Esophagus muscularis mucosa (tissue), 4 donors: ENCODE measurements at places on chromosomes 13 and 19. TPM values are rescaled to one million over a fixed set of nuclear protein-coding genes. Genes with fewer than 3 reads are reported as not detected.

DNA sequence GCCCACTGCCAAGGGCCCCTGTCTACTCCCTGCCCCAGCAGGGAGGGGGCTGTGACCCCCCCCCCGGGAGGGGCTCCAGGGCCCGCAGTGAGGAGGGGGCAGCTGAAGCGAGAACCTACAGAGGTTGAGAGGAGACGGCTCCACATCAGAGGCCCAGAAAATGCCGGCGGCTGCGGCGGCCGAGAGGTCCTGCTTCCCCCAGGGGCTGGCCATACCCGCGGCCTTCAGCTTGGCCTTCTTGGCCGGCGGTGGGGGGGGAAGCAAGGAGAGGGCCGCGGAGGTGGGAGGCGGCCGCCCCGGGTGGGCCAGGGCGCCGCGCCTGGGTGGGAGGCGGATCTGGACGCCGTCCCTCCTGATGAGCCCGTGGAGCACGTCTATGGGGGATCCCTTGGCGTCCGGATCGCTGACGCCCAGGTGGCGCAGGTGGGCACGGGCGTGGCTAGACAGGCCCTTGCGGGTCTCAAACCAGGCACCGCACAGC, 9.2 kb upstream of the AKAP8L start:
- peaks cover 47% of the 10 kb centered on the region for H3K4me1 ChIP-seq
- H3K27ac ChIP-seq, result no peak overlapping the region
- H3K4me3 ChIP-seq, result no peak overlapping the region
- H3K27me3 ChIP-seq, result no peaks in the 10 kb centered on the region
- DNase-seq, result no peak

DNA sequence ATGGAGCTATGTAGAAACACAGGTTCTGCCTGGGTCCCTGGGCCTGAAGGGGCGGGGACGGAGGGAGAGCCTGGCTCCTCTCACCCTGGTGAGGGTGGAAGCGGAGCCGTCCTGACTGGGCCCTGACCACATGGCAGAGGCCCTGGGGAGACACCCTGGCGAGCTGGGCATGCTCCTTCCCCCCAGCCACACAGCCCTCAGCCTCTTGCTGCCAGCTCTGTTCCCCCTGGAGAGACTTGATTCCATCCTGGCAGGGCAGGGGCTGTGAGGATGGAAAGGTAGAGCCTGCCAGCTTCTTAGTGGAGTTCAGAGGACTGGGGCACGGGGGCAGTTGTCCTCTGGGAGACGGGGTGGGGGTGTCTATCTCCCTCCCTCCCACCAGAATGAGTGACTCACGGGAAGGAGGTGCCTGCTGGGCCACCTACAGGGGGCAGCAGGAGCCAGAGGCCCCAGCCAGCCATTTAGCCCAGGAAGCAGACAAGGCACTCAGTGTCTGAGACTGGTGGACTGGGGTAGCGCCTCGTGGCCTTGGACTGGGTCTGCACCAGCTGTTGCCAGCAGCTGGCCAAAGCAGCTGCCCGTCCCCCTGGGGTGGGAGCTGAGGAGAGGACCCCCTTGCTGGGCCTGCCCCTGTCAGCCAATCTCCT, 22.8 kb upstream of the RNF17 start:
- H3K27ac ChIP-seq, result no peak overlapping the region
- H3K36me3 ChIP-seq, result no peaks in the 10 kb centered on the region
- peaks cover 39% of the 10 kb centered on the region for H3K27me3 ChIP-seq
- no peak overlapping the region for H3K4me3 ChIP-seq
- H3K4me1 ChIP-seq, result no peaks in the 10 kb centered on the region

FFAR1 gene
- not detected for total RNA-seq

- no peaks in the 10 kb centered on the region for H3K36me3 ChIP-seq
- no peak overlapping the region for H3K4me3 ChIP-seq
- no peaks in the 10 kb centered on the region for H3K27me3 ChIP-seq
- H3K4me1 ChIP-seq, result peaks cover 4% of the 10 kb centered on the region
- no peak for DNase-seq
Measured at GRCh38 chr19:13742756-13743155, 21.6 kb upstream of the MRI1 start.

GRCh38 chr13:42054798-42055499, 6.5 kb downstream of the DGKH start:
- H3K4me1 ChIP-seq, result peaks cover 12% of the 10 kb centered on the region
- H3K27me3 ChIP-seq, result no peaks in the 10 kb centered on the region
- no peak overlapping the region for H3K27ac ChIP-seq
- DNase-seq, result no peak

ARHGAP33 gene
- 5.2 TPM for total RNA-seq

MBD3L2 gene
- total RNA-seq, result not detected

GRCh38 chr19:43433689-43434088, 19.0 kb downstream of the TEX101 start:
- peaks cover 6% of the 10 kb centered on the region for H3K27me3 ChIP-seq
- H3K27ac ChIP-seq, result no peak overlapping the region

- DNase-seq, result no peak
- H3K4me1 ChIP-seq, result no peaks in the 10 kb centered on the region
- H3K27ac ChIP-seq, result no peak overlapping the region
- no peaks in the 10 kb centered on the region for H3K36me3 ChIP-seq
- H3K4me3 ChIP-seq, result no peak overlapping the region
- H3K27me3 ChIP-seq, result no peaks in the 10 kb centered on the region
Measured at GRCh38 chr13:66492479-66492878, 737.7 kb downstream of the PCDH9 start.

DNA sequence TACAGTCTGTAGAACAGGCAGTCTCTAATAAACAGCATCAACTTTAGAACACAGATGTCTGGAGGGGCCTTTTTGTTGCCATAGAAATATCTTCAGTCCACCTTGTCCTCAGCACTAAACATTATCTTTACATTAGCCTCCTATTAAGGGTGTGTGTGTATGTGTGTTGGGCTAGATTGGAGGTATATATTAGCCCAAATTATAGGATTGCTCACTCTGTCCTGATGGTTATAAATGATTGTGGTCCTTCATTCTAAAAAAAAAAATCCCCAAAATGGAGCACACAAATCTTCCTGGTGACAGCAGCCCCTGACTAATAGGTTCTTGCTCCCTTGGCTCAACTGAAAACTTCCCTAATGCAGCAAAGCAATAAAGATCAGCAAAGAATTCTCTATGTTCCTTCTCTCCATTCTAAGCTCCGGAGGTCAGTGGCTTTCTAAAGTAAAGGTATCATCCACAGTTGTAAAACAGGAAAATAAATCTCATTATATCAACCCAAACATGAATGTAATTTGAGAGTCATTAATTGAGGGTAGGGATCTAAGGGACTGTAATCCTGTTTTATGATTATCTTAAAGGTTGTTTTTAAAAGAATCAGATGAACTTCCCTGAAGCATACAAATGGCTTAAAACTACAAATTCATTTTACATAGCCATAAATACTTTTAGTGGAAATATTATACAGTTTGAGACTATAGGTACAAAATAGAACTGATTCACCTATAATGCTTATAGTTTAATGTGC, 232.7 kb downstream of the KLF12 start:
- H3K4me1 ChIP-seq, result peaks cover 29% of the 10 kb centered on the region
- no peak for DNase-seq
- H3K27me3 ChIP-seq, result no peaks in the 10 kb centered on the region

- no peaks in the 10 kb centered on the region for H3K27me3 ChIP-seq
- no peak for DNase-seq
- no peaks in the 10 kb centered on the region for H3K36me3 ChIP-seq
- H3K27ac ChIP-seq, result no peak overlapping the region
- no peak overlapping the region for H3K4me3 ChIP-seq
- H3K4me1 ChIP-seq, result no peaks in the 10 kb centered on the region
Measured at GRCh38 chr19:30966486-30966885, 382.8 kb downstream of the TSHZ3 start.

AKAP11 gene
- 36.1 TPM for total RNA-seq

DNA sequence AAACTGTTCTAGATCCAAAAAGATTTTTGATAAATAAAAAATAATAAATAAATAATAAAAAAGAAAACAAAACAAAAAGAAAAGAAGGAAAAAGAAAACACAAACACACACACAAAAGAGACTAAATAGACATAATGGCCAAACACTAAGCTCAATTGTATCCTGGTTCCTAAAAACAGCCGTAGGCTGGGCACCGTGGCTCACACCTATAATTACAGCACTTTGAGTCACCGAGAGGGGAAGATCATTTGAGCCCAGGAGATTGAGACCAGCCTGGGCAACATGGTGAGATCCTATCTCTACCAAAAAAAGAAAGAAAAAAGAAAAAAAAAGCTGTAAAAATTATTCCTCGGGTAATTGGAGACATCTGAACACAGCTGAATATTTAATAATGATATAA, 8.9 kb downstream of the ETHE1 start:
- H3K27ac ChIP-seq, result no peak overlapping the region
- H3K4me3 ChIP-seq, result no peak overlapping the region
- peaks cover 8% of the 10 kb centered on the region for H3K36me3 ChIP-seq
- peaks cover 2% of the 10 kb centered on the region for H3K4me1 ChIP-seq

DNA sequence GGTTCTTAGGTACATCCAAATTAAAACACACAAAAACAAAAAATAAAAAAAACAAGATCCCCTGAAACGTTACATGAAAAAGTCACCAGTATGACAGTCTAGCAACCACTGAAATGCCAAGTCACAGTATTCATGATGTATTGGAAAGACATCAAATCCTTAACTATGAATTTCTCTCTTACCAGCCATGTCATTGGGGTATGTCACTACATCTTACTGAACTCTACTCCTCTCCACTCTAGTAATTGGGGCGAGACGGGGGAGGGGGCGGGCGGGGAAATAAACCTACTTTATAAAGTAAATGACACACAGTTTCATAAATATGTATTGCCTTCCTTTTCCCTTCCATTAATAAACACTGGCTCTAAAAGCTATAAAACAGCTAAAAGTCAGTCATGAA, 65.5 kb downstream of the USP12 start:
- H3K27me3 ChIP-seq, result no peaks in the 10 kb centered on the region
- H3K4me1 ChIP-seq, result peaks cover 20% of the 10 kb centered on the region
- DNase-seq, result no peak
- H3K27ac ChIP-seq, result no peak overlapping the region
- H3K36me3 ChIP-seq, result peaks cover 14% of the 10 kb centered on the region

DNA sequence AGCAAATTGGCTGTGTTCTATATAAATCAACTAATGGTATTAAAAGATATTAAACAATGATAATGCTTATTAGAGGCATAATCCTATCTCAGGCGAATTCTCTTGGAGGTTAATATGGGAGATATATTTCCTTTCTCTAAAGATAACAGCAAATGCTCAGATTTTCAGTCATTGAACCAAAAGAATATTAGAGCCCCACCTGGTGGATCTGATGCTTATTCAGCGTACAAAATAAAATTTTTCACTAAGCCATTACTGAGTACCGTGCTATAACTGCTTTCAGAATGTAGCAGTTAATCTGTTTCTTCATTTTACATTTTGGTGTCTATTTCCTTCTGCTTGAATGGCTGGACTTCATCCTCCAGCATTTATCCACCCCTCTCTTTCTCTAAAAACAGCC, 143.3 kb upstream of the IPO5 start:
- H3K27me3 ChIP-seq, result peaks cover 3% of the 10 kb centered on the region
- no peak overlapping the region for H3K27ac ChIP-seq
- H3K4me3 ChIP-seq, result no peak overlapping the region
- no peaks in the 10 kb centered on the region for H3K4me1 ChIP-seq
- H3K36me3 ChIP-seq, result no peaks in the 10 kb centered on the region

DNA sequence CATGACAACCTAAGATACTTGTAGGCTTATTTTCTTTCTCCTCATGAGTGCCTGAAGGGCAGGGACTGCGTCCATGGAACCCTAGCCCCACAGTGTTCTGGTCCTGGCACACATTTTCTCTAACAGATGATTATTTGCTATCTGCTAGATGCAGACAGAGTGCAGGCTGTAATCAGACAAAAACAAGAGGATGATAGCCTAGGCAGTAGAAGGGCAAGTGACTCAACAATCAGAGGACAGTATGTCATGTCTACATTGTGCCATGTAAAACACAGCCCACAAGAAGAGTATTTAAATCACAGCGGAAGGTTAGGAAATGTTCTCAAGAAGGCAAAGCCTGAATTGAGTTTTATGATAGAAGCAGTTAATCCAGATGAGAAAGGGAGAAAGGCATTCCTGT, 29.3 kb downstream of the MIPEP start:
- no peak for DNase-seq
- H3K4me1 ChIP-seq, result peaks cover 8% of the 10 kb centered on the region
- no peaks in the 10 kb centered on the region for H3K27me3 ChIP-seq
- no peak overlapping the region for H3K4me3 ChIP-seq
- H3K36me3 ChIP-seq, result no peaks in the 10 kb centered on the region

ZBTB7A gene
- total RNA-seq, result 133 TPM

DNA sequence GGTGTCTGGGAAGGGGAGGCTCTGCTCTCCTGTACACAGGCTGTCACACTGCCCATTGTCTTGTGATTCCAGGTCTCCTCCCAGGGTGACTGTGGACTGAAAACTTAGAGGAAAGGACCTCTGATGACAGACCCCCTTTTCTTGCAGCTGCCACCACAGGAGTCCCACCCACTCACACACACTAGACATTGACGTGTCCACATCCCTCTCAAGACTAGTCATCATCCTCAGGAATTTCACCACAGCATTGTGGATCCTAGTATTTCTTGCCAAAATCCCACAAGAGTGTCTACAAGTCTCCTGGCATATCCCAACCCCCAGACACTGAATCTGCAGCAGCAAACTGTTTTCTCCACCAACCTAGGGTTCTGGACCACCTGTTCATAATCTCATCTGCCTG, 5.3 kb downstream of the ZNF85 start:
- H3K27ac ChIP-seq, result no peak overlapping the region
- peaks cover 8% of the 10 kb centered on the region for H3K4me1 ChIP-seq
- no peaks in the 10 kb centered on the region for H3K27me3 ChIP-seq
- no peaks in the 10 kb centered on the region for H3K36me3 ChIP-seq
- no peak for DNase-seq

- no peaks in the 10 kb centered on the region for H3K36me3 ChIP-seq
- no peaks in the 10 kb centered on the region for H3K27me3 ChIP-seq
- H3K4me1 ChIP-seq, result no peaks in the 10 kb centered on the region
Measured at GRCh38 chr13:33069365-33069764, 53.1 kb downstream of the KL start.

CALR3 gene
- not detected for total RNA-seq

DNA sequence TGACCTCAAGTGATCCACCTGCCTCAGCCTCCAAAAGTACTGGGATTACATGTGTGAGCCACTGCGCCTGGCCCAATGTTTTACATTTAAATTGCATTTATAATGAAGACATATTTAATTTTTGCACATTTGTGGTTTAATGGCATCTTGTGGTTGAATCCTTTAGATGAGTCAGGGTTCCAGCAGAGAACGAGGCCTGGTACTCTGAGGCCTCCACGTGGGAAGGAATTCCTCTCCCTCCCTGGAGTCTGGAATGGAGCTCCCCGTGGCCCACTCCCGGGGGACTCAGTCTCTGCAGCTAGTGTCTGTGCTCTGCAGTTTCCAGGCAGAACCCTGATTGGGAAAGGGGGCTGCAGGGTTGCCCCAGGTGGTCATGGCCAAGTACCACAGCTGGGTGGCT, 24.2 kb downstream of the ZFR2 start:
- H3K36me3 ChIP-seq, result no peaks in the 10 kb centered on the region
- H3K27me3 ChIP-seq, result no peaks in the 10 kb centered on the region
- H3K4me3 ChIP-seq, result no peak overlapping the region
- DNase-seq, result no peak
- no peak overlapping the region for H3K27ac ChIP-seq

DNA sequence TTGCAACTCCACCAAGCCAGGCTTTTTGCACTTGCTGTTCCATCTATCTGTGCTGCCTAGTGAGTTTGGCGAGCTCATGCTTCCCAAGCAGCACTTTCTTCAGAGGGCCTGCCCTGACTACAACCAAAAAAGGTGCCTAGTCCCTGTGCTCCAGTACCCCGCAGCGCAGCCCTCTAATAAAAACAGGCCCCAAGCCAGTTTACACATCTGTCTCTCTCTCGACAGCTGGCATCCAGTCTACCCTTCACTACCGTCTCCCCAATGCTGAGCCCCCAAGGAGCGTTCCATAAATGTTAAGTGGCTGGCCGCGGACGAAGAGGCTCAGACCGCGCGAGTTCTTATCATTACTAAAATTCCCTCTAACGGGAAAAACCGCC, 512 bp downstream of the MED4 start:
- DNase-seq, result no peak
- peak overlapping the region; percentile 90 for H3K27ac ChIP-seq
- no peaks in the 10 kb centered on the region for H3K27me3 ChIP-seq
- H3K4me3 ChIP-seq, result peak overlapping the region; percentile 94

APOE gene
- 47.3 TPM for total RNA-seq

KLHL1 gene
- not detected for total RNA-seq
